C1 segment of cervical spinal cord (tissue), 14 donors: ENCODE measurements at places on chromosomes 3 and 15.

DNA sequence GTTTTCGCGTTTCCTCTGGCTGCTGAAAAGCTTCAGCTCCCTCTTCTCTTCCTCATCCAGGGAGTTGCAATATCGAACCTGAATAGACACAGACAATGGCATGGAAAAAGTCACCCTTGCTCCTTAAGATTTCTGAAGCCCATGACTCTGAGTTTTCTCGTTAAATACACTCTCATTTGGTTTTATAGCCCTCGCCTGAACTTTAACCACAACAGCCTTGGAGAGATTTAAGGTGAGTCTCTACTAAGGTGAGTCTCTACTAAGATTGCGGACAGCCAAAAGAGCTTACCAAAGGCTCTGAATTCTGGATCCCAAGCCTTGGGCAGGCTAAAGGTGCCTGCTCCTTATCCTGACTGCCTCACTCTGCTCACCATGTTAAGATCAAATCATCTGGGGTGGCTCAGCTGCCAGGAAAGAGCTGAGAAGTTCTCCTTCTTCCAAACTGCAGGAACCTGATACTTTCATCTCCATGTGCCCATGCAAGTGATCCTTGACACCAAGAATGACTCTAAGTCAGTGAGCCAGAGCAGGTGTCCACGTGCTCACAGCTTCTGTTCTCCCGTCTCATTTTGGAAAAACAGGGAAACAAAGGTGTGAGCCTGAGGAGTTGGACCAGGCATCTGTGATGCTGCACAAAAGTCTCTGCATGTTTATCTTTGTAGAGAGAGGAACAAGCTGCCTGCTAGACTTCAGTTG is 65.1 kb downstream of the PRICKLE2 start:
- no peak for DNase-seq

DNA sequence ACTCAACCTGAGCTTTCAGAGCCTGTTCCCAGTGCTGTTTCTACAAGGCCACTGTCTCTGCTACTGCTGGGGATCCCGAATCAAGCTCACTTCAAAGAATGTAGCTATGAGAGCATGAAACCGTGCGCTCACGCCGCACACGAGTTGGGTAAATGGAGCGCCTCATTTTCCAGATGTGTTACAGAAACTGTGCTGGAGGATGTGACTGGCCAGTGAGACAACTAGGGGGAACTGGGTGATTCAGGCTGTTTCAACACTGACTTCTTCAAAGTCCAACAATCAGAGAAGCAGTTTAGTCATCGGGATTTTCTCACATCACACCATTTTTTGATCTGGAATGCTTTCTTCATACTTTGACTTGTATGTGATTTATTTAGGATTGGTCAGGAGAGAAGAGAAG is 3.5 kb downstream of the ZNF710 start:
- DNase-seq = peak; percentile 20

- no peak for DNase-seq
Observed at GRCh38 chr15:62637950-62638619, 404.5 kb upstream of the TPM1 start.

GRCh38 chr3:160437083-160437455 is 12.5 kb downstream of the TRIM59 start:
- no peak for DNase-seq

GRCh38 chr3:120419797-120420196 is 31.0 kb downstream of the FSTL1 start:
- no peak for DNase-seq

- DNase-seq = no peak
Observed at GRCh38 chr15:90690585-90690984, 26.6 kb upstream of the BLM start.

DNA sequence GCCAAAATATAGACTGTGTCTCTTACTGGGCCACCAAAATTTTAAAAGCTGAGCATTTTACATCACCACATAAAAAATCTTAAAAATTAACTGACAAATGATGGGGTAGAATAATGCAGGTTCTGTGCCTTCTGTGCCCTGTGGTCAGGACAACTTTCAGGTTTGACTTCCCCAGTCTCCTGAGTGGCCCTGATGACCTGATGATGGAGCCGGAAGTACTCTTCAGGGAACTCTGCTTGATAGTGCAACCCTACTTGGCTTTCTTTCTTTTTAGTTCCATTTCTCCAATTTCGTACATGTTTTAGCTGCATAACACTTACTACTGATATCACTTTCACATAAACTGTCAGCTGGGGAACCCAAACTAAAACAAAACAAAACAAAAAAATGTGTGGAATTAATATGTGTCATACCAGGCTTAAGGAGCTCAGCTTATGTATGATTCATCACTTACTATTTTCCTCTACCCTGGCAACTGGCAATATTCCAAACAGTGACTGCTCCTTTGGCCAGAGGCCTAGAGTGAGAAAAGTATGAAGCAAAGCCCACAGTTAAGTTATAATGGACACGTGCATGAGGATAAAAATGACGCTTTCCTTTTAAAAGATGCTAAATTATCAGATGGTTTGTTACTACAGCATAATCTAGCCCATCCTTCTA is 194.3 kb downstream of the BCHE start:
- no peak for DNase-seq

GRCh38 chr3:142003291-142003690 is 126.8 kb downstream of the ATP1B3 start:
- no peak for DNase-seq

DNA sequence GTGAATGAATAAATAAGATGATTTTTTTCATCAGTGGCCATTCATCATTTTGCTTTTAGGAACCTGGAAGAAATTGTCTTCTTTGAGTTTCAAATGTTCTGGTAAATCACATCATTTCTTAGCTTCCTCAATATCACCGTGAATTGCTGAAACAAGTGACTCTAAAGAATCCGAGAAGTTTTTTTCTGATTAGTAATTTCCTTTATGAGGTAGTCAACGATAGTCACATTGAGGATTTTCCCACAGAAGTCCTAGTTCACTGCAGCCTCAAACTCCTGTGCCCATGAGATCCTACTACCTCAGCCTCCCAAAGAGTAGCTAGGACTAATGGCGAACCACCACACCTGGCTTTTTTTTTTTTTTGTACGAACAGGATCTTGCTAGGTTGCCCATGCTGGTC is 3.6 kb upstream of the TMPRSS7 start:
- no peak for DNase-seq

- DNase-seq = no peak
Observed at GRCh38 chr15:38479756-38480155, 25.8 kb downstream of the FAM98B start.

DNA sequence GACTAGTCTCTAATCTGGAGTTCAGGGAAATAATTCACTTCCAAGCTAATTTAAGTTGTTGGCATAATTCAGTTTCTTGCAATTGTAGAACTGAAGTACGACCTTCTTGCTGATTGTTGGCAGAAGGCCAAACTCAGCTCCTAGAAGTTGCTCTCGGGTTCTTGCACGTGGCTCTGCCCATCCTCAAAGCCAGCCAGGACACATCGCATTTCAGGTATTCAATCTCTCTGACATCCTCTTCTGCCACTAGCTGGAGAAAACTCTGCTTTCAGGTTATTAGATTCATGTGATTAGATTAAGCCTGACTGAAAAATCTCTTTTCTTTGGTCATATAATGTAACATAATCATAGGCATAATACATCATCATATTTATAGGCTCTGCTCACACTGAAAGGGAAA is 362.0 kb downstream of the ZPLD1 start:
- DNase-seq = no peak

- DNase-seq = no peak
Observed at GRCh38 chr3:81728766-81729544, 32.5 kb downstream of the GBE1 start.

DNA sequence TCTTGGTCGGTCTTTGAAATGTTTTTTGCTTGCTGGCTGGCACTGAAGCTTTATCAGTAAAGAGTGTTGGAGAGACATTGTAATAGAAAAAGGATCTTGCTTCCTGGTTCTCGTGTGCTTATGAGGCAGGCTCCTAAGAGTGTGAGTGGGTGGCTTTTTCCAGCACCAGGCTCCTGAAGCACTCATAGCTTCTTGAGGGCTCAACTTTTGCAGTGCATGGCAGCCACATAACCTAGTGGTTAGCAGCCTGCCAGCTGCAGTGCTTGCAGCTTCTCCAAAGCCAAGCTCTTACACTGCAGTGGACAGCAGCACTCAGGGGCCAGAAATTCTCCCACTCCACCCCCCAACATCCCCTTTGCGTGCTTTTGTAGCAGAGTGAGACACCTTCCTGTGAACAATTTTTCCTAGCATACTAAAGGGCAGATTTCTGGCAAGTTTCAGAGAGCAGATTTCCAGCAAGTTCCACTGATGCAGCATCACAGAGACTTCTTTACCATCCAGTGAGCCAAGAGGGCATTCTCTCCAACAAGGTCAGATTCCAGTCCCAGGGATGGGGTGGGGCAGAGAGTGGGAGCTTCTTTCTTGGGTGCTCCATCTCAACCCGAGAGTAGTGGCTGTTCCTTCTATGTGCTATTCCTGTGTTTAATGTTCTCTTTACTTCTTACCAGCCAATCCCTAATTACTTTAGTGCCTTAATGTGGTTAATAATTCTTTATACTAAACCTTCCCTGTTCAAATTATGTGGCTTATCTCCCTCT is 15.8 kb upstream of the ARHGEF26 start:
- DNase-seq = no peak

GRCh38 chr3:195384952-195385351 is 57.9 kb downstream of the ACAP2 start:
- no peak for DNase-seq

DNA sequence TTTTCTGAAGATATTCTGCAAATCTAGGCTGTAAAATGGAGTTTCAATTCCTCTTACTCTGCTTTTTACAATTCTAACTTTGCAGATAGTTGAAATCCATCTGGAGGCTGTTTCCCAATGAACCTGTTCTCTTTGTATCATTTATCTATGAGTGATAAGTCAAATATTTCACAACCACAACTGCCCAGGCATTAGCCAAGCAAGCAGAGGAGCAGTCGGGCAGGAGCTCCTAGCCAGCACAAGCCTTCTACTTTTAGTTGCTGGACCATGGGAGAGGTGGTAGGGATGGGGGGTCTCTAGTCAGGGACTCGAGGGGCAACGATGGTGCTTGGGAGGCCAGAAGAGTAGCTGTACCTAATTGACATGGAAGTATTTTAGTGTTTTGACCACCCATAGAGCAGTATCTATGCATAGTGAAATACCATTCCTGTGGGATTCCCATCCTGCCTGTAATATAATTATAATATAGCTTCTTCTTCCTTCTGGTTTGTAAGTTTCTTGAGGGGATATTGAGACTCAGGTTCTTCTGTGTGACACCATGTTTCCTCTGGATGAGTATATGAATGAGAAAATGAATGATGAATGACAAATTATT is 353.5 kb upstream of the IL12A start:
- DNase-seq = no peak

DNA sequence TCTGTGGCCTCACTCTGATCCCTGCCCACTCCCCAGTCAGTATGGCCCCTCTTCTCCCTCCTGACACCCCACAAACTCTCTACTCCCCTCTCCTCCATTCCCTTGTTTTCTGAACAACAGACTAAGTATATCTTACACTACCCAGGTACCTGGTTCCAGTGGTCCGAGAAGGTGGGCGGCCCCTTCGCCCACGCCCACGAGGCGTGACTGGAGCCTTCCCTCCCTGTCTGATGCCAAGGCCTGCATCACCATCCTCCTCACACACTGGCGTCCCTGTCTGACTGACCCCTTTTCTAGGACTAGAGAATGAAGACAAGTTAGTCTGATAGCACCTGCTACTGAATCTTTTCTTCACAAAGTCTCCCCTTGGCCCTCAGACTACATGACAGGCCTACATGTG is 50.0 kb downstream of the TUBGCP4 start:
- DNase-seq = no peak

- DNase-seq = no peak
Observed at GRCh38 chr3:129312671-129313414, 34.2 kb downstream of the HMCES start.

DNA sequence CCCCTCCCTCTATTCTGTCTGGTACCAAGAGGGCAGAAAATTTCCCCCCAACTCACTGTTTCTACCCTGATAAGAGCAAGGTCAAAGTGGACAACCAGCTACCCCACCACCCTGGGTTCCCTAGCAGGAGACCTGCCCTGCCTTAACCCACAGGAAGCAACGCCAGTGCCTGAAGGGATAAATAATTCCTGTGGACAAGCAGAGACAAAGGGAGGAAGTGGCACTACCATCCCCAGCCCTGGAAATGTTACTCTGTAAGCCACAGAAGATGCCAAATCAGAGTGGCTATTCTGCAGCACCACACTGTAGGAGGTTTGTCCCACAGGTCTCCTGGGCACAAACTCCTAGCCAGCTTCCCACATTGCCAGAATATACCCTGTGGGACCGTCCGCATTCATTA is 80.1 kb downstream of the DNAH12 start:
- no peak for DNase-seq

DNA sequence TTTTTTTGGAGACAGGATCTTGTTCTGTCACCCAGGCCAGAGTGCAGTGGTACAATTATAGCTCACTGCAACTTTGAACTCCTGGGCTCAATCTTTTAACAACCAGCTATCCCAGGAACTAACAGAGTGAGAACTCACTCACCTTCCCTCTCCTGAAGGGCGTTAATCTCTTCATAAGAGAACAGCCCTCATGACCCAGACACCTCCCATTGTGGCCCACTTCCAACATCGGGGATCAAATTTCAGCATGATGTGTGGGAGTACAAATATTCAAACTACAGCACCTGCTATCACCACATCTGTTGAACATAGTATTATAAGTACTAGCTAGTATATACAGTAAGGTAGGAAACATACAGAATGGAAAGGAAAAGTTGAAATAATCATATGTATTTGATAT is 132.5 kb downstream of the DOCK3 start:
- no peak for DNase-seq

GRCh38 chr3:154780263-154780662 is 299.9 kb upstream of the MME start:
- DNase-seq = no peak

- no peak for DNase-seq
Observed at GRCh38 chr3:45665101-45665572, 24.1 kb upstream of the SACM1L start.

DNA sequence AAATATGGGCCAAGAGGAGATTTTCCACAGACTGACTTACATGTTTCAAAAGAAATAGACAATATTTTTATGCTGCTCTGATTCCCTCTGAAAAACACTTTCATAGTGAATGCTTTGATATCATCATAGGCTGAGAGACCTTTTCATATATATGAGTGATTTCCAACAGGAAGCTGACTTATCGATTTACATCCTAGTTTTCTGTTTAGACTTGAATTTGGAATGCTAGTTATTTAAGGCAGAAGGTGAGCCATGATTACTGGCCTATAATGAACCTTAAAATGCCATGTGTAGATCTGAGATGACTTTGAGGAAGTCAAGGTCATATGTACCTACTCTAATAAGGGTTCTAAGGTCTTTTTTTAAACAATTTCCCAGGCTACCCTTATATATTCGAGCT is 1126.1 kb downstream of the ROBO1 start:
- DNase-seq = no peak

DNA sequence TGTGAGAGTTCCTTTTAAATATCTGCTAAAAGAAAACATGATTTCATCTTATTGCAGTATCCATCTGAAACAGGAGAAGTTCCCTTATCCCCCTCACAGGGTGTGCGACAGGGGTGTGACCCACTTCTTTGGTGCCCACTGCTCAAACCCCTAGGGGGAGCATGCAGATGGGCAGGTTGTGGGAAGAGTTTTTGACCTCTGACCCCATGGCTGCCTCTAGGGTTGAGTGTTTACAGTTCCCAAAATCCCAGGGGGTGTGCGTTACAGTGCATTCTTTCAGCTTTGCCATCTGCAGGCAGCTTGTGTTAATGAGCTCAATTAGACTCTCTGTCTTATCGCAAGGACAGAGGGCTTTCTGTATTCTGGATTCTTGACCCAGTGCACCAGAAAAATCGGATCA is 443.2 kb upstream of the FRG2C start:
- DNase-seq = no peak
